Cortex of kidney (tissue), 1 donor: ENCODE measurements at places on chromosomes 12 and 14.

DNA sequence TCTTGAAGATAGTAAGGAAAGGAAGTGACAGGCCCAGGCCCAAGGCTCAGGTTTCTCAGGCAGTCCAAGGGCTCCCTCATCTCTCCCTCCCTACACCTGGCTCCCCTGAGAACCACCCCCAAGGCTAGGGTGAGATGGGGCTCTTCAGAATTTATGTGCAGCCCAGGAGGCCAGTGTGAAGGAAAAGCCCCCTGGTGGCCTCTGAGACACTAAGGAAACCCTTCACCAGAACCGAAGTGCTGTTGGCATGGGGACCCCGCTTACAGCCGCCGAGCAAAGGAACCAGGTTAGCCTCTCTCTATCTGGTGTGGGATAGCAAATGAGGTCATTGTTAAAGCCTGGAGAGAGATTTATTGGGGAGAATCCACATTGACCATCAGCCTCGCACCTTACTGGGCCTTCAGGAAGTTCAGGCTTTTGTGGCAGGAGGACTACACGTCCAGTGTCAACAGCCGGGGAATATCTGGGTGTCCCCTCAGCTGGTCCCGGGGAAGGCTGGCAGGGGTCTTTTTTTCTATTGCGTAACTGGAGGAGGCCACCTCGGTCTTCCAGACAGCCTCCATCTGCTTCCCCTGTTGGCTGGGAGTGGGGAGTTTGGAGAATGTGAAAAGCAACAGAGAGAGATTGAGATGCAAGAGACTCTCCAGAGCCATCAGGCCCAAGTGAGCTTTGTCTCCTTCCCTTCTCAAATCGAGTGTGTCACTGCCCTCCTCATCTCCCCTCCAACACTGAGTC is 18.1 kb downstream of the FAM186B start:
- DNase-seq, result no peak

- DNase-seq, result no peak
Measured at GRCh38 chr14:74568380-74568649, 43.7 kb downstream of the LTBP2 start.

GRCh38 chr14:20328705-20329104 is 4.4 kb downstream of the CCNB1IP1 start:
- DNase-seq, result no peak

GRCh38 chr12:26347300-26347699 is 151.9 kb downstream of the SSPN start:
- no peak for DNase-seq
